Stomach (tissue), 19 donors: ENCODE measurements at places on chromosomes 2 and 18. TPM values are rescaled to one million over a fixed set of nuclear protein-coding genes. Genes with fewer than 3 reads are reported as not detected.
A peak's percentile ranks its signal among the peaks of the same experiment; 100 is the strongest.

ZNF513 gene
- polyA plus RNA-seq: 15.4 TPM

SERPINB3 gene
- 0.62 TPM for polyA plus RNA-seq

DNA sequence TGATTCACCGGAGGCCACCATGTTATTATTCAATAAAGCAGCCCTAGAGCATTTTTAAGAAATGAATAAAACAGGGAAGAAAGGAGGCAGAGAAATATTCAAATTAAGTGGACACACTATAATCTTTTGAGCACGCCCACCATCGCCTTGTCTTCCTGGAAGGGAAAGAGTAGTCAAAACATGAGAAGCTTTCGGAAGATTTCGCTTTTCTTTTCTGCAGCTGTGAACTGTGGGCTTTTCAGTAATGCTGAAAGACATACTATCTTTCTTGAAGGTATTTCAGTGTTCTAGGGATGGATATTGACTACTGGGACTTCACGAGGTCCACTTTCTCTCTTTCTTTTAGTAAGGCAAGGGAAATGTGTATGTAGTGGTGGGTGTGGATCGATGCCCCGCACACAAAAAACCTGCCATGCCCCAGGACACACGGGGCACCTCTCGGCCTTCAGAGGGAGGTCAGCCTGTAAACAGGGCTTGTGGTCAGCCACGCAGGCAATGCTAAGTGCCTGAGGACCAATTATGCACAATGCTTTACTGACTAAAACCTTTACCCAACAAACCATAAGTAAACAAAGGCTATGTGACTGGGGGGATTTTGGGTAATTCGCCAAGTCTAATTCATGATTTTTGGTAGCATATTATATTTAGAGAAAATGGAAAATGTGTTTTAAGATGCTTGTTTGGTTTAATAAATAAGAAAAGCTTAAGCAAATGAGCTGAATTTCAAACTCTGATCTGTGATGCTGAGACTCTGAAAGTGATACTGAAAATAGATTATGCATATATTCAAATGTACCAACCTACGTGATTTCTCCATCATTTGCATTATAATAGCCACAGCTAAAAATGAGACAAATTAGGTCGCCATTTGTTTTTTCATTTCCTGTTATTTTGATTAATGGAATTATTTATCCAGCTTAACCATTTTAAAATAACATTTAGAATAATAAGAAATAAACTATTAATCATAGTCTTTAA, 130.5 kb downstream of the ZNF516 start:
- peaks cover 4% of the 10 kb centered on the region for H3K4me1 ChIP-seq
- DNase-seq: no peak
- H3K27ac ChIP-seq: no peak overlapping the region
- no peak overlapping the region for H3K4me3 ChIP-seq

DNA sequence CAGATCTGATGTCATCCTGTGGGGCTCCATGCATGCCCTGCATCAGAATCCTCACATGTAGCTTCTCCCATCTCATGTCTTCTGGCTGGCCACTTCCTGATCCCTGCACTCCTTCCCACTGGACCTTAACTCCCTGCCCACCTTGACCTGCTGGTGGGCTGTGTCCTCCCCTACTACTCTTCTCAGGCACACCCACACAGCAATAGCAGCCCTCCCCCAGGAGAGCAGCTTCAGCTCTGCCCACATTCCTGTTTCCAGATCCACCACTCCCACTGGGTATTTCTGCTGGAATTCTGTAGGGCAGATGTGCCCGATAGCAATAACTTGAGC, 137.0 kb upstream of the HS6ST1 start:
- H3K27me3 ChIP-seq: no peaks in the 10 kb centered on the region
- H3K4me1 ChIP-seq: no peaks in the 10 kb centered on the region
- H3K27ac ChIP-seq: no peak overlapping the region
- no peaks in the 10 kb centered on the region for H3K36me3 ChIP-seq
- no peak overlapping the region for H3K4me3 ChIP-seq
- no peak for DNase-seq

DNA sequence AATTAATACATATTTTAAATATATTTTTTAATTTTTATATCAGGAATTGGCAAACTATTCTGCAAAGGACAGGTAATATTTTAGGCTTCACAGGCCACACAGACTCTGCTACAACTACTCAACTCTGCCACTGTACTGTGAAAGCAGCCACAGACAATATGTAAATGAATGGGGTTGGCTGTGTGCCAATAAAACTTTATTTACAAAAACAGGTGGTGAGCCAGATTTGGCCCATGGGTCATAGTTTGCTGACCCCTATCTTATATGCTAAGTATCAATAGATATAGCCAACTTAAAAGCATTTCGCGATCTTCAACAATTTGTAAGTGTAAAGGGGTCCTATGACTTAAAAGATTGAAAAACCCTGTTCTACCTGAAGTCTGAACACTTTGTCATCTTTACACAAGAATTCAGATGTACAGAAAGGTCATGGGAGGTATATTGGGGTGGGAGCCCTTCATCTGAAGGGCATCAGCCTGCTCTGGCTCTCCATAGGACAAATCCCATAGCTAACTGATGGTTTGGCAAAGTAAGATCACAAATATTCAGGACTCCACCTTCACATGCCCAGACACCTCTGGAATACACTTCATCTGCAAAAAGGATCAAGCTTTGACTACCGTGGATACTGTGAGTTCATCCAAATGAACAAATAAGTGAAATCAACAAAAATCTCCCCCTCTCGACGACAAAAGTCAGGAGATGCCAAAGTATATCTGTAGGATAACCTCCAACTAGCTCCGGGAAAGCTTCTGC, 65.9 kb downstream of the C1D start:
- no peak for DNase-seq
- H3K36me3 ChIP-seq: no peaks in the 10 kb centered on the region
- H3K4me1 ChIP-seq: no peaks in the 10 kb centered on the region
- H3K4me3 ChIP-seq: no peak overlapping the region

CHRNG gene
- not detected for polyA plus RNA-seq

- peaks cover 22% of the 10 kb centered on the region for H3K4me1 ChIP-seq
- H3K27ac ChIP-seq: no peak overlapping the region
- DNase-seq: no peak
- H3K4me3 ChIP-seq: no peak overlapping the region
These were observed 14.6 kb downstream of the GULP1 start for GRCh38 chr2:188306271-188306670.

DNA sequence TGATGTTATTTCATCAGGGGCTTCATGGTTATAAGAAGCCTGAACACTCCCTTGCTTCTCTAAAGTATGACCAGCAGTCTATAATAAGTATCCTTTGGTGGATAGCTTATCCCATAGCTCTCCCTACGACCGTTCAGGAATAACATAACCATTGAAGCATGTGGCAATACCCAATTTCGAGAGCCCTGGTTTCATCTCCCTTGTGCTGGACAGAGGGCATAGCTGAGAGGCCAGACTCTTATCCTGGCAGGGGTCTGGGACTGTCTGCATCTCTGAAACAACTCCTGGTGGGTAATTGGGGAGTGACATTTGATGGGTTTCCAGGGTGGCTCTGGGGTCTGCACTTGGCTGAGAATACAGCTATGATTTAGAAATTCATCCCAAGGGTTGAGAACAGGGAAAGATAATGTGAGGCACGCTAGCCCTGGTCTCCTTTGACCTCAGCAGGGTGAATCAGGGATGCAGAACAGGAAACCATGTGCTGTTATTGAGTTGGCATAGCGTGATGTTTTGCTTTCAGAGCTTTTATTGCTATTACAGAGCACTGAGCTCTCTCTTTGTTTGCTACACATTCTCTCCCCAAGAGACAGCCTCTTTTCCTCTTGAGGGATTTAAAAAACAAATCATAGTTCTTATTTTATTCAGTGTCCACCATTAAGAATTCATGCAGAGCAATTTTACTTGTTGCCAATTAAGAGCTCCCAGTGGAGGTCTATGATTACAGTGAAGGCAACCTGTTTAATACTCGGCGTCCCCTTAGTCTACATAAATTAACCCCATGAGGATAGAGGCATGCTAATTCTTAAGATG, 274.5 kb downstream of the NCKAP5 start:
- no peak for DNase-seq
- no peak overlapping the region for H3K27ac ChIP-seq
- no peak overlapping the region for H3K4me3 ChIP-seq

DNA sequence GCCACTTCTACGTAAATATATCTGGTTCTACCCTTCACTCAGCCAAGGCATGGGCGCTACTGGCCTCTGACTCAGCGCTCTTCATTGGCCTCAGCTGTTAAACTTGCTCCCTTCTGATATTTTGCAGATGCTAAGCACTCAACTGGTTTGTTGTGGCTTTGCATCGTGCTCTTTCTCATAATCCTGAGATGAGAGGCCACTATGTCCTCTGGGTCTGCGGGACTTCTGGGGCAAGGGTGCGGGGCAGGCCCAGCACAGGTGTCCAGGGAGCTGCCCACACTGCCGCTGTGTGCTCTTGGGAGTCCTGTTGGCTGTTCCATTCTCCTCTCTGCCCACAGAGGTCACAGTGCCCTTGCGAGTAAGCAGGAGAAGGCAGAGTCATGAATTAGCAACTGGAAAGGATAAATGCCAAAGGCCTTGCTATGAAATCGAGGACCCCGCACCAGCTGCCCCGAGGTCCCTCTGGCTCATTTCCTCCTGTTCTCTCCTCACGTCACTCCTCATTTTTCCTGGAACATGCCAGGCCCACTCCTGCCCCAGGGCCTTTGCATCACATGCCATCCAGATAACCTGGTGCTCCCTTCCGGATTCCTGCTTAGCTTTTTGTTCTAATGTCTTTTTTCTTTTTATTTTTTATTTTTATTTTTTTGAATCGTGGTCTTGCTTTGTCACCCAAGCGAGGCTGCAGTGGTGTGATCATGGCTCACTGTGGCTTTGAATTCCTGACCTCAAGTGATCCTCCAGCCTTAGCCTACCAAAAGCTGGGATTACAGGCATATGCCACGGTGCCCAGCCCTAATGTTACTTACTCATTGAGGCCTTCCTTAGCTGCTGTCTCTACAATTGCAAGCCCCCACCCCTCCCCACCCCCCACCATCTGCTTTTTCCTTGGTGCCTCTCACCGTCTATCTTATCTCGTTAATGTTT, 34.9 kb upstream of the MAT2A start:
- H3K36me3 ChIP-seq: no peaks in the 10 kb centered on the region
- peaks cover 37% of the 10 kb centered on the region for H3K4me1 ChIP-seq
- H3K27me3 ChIP-seq: no peaks in the 10 kb centered on the region
- no peak for DNase-seq
- H3K4me3 ChIP-seq: no peak overlapping the region

FBXO36 gene
- 3.2 TPM for polyA plus RNA-seq

PAX8 gene
- 0.50 TPM for polyA plus RNA-seq

DNA sequence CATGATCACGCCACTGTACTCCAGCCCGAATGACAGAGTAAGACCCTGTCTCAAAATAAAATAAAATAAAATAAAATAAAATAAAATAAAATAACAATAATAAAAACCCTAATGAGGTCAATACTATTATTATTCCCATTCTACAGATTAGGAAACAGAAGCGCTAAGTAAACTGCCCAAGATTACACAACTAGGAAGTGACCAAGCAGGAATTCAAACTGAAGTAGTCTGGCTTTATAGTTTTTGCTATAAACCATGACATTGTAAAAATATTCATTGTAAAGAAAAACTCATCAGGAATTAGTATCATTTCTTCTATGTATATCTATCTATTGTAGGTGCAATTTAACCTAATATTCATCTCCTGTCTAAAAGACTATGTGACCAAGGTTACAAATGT, 1.2 kb downstream of the PLEKHM3 start:
- no peaks in the 10 kb centered on the region for H3K27me3 ChIP-seq
- no peak overlapping the region for H3K27ac ChIP-seq
- H3K4me3 ChIP-seq: peak overlapping the region; percentile 76
- DNase-seq: no peak
- H3K36me3 ChIP-seq: no peaks in the 10 kb centered on the region
- peaks cover 42% of the 10 kb centered on the region for H3K4me1 ChIP-seq

PXDN gene
- polyA plus RNA-seq: 3.3 TPM

DNA sequence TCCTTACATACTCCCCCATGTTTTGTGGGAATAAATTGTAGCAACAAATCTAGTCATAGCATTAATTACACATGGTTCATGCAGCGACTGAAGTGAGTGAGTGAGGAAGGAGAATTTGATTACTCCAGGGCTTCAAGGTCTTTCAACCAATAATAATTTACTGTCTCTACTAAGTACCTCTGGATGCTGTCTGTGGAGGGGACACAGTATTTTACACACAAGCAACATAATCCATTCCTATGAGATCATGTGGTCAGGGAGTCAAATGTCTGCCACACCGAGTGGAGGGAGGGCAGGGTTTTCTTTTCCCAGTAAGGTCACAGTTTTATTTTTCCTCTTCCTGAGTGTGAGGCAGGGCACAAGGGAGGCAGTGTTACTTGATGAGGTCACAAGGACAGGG, 334.7 kb upstream of the CELF4 start:
- DNase-seq: no peak
- H3K4me3 ChIP-seq: no peak overlapping the region
- no peaks in the 10 kb centered on the region for H3K27me3 ChIP-seq

GAL3ST2 gene
- polyA plus RNA-seq: not detected
